ENCODE measurements at places on chromosomes 13 and 19. TPM values are rescaled to one million over a fixed set of nuclear protein-coding genes. Genes with fewer than 3 reads are reported as not detected.

The BRME1 gene
- 0.99 TPM for total RNA-seq

The LGALS4 gene
- total RNA-seq = 0.35 TPM

The HSPB6 gene
- total RNA-seq = 0.35 TPM

The SSC5D gene
- total RNA-seq = not detected

The URAD gene
- total RNA-seq = not detected

The SCAF1 gene
- 37.4 TPM for total RNA-seq

The ZNF540 gene
- total RNA-seq = 0.35 TPM

The NKPD1 gene
- 2.3 TPM for total RNA-seq

The INSL3 gene
- not detected for total RNA-seq

The CYP2A7 gene
- not detected for total RNA-seq

The KLK4 gene
- total RNA-seq = not detected

The CLDN10 gene
- total RNA-seq = 1.7 TPM

The HSPBP1 gene
- total RNA-seq = 84.8 TPM

The UBE2L5 gene
- total RNA-seq = not detected

The ZNF792 gene
- total RNA-seq = 2.1 TPM

The PSPC1 gene
- 58.3 TPM for total RNA-seq

The APOC4 gene
- total RNA-seq = not detected

The ACER1 gene
- total RNA-seq = not detected

The ITGBL1 gene
- total RNA-seq = 0.63 TPM

The F2RL3 gene
- not detected for total RNA-seq

The BCAM gene
- 97.8 TPM for total RNA-seq

The LILRA1 gene
- not detected for total RNA-seq

The TMIGD2 gene
- total RNA-seq = not detected

The CACNG7 gene
- total RNA-seq = not detected

The ZNF610 gene
- total RNA-seq = 0.33 TPM

The ARRDC5 gene
- not detected for total RNA-seq

The ZNF345 gene
- 1.2 TPM for total RNA-seq

The TEX29 gene
- total RNA-seq = not detected

The IZUMO1 gene
- 0.28 TPM for total RNA-seq

The C1QTNF9 gene
- not detected for total RNA-seq

The RASGRP4 gene
- total RNA-seq = not detected

The KLK1 gene
- 1.3 TPM for total RNA-seq

The SLC15A1 gene
- 0.33 TPM for total RNA-seq

The TMC4 gene
- 12.8 TPM for total RNA-seq

The SPACA6 gene
- 2.6 TPM for total RNA-seq

The FFAR2 gene
- not detected for total RNA-seq

The SHD gene
- not detected for total RNA-seq

The CYP4F2 gene
- total RNA-seq = 0.14 TPM

Measured in airway epithelial cell (primary cell).